Left forelimb (tissue), 1 donor: ENCODE measurements at places on chromosomes 12 and 14.

GRCh38 chr12:124036657-124037109 is 63.7 kb downstream of the ZNF664 start:
- DNase-seq: no peak

GRCh38 chr12:44021471-44021971 is 185.6 kb downstream of the TMEM117 start:
- DNase-seq: no peak

DNA sequence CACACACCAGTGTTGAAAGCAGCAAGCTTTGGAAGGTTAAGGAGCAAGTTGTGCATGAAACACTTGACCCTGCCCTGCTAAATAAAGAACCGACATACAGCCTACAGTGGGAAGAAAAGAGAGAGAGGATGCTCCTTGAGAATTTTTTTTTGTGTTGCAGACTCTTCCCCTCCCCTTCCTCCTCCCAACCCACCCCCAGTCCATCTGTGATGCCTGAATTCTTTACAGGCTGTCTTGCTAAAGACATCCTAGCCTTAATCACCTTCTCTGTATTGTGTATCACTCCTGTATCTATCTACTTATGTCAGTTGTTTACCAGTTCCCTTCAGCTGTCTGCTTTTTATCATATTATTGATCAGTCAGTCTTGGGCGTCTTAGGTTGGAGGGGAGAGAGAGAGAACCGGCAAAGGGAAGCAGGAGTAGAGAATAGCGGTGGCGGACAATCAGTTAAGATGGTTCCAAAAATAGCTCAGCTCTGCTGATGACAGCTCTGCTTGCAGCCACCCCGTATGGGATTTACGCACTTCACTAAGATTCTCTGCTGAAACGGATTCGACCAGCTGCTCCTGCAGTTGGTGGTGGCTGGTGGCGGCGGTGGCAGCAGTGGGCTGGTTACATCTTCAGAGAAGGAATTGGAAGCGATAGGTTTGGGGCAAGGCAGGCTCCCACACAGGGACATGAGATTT is 664.7 kb downstream of the NRXN3 start:
- no peak for DNase-seq

DNA sequence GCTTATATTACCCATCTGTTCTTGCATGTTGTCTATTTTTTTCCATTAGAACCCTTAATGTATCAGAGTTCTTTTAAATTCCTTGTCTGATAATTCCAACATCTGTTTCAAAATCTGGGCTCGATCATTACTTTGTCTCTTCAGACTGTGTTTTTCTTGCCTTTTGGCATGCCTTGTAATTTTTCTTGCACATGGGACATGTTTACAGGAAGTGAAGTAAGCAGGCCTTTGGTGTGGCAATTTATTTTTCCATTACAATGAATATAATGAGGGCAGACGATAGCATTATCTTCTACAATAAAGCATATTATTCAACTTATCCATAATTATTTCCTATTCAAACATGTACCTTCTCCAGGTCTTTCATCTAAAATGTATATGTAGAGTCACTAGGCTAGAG is 48.3 kb downstream of the STXBP6 start:
- DNase-seq: no peak

GRCh38 chr12:111434680-111435338 is 29.1 kb downstream of the SH2B3 start:
- DNase-seq: no peak

DNA sequence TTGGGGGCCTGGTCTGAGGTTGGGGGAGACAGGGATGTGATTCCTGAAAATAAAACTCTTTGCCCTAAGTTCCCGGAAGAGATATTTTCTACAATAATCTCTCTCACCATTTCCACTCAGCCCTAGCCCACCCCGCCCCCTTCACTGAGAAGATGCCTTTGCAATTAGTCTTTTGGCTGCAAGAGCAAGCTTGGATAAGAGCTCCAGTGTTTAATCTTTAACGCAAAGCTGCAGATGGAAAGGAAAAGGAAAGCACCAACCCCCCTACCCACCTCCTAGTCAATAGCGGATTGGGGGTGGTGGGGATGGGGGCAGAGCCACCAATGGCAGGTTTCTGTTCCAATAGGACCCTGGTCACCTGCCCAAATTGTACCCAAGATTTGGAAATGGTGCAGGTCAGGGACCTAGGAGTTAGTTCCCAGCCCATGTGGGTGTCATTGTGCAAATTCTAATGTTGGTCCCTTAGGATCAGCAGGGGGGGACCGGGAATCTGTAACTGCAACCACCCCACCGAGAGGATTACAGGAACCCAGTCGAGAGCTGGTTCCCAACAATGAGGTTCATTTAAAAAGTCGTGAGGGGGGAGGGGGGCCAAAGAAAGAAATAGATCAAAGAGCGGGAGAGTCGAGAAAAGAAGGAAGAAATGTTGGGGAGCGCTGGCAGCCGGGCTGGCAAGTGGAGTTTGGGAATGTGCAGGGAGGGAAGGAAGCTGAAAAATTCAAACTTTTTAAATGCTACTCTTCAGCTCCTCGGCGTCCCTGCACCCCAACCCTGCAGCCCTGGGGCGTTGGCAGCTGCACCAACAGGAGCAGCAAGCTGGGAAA is 1.6 kb downstream of the ZFP36L1 start:
- no peak for DNase-seq

GRCh38 chr14:72894623-72895378 is 900 bp upstream of the DPF3 start:
- DNase-seq: peak; percentile 54

DNA sequence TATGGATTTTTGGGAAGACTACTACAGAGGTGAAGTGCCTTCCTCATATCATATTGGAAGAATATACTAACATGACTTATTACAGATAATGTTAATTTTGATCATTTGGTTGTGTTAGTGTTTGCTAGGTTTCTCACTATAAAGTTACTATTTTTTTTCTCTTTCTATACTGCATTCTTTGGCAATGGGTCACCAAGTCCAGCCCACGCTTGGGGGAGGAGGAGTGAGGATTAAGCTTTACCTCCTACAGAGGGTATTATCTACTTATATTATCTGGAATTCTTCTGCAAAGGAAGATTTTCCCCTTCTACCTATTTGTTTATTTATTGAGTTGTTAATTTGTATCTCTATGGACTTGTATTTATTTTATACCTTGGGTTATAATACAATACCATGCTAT is 31.5 kb downstream of the SCN8A start:
- no peak for DNase-seq

- no peak for DNase-seq
Measured at GRCh38 chr12:120554678-120555077, 20.5 kb downstream of the RNF10 start.

DNA sequence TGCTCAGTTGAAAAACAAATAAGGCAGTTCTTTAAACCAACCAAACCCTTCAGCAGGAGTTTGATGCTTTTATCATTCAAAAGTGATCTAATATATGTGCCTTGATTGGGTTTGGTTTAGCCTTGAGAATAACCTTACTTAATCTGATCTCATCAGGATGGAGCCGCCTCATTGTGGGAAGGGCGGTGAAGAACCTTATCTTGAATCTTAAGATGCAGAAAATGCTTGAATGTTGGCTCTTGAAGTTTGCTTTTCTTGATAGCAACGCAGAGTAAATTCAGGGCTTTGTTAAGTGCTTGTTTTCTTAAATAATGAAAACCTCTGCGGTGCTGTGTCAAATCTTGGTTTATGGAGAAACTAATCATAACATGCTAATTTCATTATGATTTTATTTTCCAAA is 138.2 kb downstream of the MON2 start:
- no peak for DNase-seq

DNA sequence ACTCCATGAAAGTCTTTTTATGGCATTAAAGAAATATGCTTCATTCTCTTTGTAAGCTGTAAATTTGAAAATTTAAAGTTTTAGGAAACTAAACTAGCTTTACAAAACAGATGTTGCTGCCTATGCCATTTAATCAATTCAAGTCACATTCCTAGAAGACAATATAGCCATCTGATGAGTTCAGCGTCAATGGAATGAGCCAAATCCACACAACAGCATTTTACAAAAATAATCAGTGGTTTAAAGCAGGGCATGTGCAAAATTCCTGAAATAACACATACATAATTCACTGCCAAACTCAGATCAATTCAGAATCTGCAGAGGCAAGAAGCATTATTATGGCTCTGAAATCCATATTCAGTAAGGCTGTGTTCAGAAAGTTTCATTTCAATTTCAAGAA is 75.6 kb downstream of the MED13L start:
- no peak for DNase-seq

DNA sequence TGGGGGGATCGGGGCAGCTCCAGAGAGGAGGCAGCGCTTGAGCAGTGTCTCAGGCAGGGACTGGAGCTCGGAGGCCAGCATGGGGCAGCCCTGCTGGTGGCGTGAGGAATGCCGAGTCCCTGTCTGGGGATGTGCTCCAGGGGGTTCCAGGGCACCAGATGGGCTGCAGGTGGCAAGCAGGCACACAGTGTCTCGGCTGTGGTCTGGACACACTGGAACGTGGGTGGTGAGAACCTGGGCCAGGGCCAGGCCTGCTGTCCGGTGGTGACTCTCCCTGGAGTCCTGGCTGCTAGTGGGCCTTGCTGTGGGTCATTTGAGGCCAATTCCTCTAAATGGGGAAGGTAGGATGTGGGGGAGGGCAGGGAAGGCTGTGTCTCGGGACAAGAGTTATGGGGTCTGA is 199.4 kb upstream of the RTL1 start:
- no peak for DNase-seq

- DNase-seq: no peak
Measured at GRCh38 chr12:25020621-25021243, 71.8 kb upstream of the BCAT1 start.

- no peak for DNase-seq
Measured at GRCh38 chr14:104292084-104292970, 153.9 kb downstream of the KIF26A start.

DNA sequence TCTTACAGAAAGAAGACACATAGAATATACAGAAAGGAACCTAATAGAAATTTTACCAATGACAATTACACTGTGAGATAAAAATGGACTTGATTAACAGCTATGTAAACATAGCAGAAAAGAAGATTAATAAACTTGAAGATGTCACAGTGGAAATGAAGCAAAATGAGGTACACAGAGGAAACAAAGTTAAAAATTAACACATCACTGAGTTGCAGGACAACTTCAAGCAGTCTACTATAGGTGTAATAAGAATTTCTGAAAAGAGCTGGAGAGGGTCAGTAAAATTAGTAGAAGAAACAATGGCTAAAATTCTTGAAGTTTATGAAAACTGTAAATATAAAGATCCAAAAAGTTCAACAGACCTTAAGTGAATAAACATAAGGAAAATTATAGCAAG is 738.7 kb downstream of the C12orf50 start:
- no peak for DNase-seq

- no peak for DNase-seq
Measured at GRCh38 chr12:127169321-127170181, 1097.4 kb upstream of the TMEM132C start.

DNA sequence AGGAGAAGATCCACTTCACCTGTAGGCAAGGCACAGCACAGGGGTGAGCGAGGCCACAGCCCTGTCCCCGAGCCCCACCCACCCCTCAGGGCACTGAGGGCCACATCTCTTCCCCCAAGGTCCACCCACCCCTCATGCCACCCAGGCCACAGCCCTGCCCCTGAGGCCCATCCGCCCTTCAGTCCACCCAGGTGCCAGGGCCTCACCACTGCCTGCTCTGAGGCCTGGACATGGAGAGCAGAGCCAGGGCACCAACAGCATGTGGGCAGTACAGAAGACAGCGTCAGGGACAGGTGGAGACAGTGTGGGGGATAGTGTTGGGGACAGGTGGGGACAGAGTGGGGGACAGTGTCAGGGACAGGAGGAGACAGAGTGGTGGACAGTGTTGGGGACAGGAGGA is 138.3 kb downstream of the TMEM121 start:
- DNase-seq: no peak

DNA sequence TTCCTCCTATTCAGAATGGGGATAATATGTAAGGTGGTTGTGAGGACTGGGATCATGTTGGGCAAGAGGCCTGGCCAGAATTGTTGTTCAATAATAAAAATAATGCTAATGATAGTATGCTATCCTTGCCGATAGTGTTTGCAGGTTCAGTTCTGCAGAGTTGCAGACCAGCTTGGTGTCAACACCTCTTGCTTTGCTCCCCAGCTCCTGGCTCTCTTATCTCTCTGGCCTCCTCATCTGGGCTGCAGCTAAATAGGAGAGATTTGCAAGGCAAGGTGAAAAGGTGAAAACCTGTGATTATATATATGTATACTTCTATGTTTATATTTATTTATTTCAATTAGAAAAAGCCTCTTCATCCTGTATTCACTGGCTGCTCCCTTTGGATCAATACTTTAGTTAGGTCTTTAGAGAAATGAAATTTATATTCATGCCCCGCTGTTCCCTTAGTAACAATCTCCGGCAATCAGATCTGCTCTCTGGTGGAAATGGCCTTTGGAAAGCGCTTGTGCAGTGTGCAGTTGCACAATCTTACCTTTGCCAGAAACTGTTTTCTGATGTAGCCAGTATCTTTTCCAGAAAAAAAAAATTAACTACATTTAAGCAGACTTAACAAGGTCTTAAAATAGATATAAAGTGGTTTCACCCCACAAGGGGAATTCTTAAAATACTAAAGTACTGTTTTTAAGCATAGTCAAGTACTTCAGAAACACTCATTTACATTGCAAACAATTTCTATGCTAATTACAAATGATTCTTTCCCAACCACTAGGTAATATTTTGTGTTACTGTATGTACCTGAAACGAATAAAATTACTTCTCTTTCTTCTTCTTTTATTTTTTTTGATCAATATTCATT is 19.1 kb upstream of the ACVR1B start:
- DNase-seq: no peak

GRCh38 chr12:130739571-130739970 is 23.5 kb upstream of the RIMBP2 start:
- DNase-seq: peak; percentile 53

- no peak for DNase-seq
Measured at GRCh38 chr12:125981610-125982253, 916.5 kb downstream of the AACS start.

DNA sequence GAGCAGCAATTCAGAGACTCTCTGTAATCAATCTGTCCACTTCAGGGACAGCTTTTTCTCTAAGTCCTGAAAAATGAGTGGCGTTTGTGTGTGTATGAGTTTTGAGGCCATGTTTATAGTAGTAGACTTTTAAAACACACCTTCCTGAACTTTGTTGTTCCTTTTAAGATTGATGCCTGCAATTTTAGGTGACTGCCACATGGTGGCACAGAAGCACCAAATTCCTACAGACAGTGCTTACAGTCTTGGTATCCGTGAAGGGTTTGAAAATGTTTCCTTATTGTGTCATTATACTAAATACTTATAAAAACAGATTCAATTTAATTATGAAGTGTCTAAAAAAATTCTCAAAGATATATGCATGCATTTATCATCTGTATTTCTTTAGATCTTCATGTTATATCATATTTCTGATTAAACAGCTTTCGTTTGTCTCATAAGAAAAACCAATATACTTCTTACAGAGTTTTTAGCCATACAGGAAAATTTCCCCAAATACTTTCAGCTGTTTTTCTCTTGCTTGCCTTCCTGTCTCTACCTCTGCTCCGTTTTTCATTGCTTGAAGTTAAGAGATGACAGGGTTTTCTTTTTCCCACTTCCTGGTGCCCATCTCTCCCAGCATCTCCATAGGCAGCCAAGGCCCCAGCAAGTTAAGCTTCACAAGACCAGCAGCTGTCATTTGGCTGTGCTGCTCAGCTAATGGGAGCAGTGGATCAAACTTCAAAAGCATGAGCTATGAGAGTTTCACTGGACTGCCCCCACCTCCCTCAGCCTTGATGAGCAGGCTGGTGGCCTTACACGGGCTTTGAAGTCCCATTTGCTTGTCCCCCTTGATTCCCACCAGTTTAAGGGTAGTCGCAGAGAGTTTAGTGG is 259.6 kb downstream of the AKAP6 start:
- DNase-seq: no peak

GRCh38 chr12:108567406-108568337 is 5.3 kb downstream of the ISCU start:
- no peak for DNase-seq

- no peak for DNase-seq
Measured at GRCh38 chr12:99435095-99435791, 212.3 kb upstream of the GARIN6 start.
